ENCODE measurements at places on chromosomes 13 and 19.

GRCh38 chr19:18543814-18544475, 572 bp upstream of the FKBP8 start:
- DNase-seq, result peak; percentile 60

DNA sequence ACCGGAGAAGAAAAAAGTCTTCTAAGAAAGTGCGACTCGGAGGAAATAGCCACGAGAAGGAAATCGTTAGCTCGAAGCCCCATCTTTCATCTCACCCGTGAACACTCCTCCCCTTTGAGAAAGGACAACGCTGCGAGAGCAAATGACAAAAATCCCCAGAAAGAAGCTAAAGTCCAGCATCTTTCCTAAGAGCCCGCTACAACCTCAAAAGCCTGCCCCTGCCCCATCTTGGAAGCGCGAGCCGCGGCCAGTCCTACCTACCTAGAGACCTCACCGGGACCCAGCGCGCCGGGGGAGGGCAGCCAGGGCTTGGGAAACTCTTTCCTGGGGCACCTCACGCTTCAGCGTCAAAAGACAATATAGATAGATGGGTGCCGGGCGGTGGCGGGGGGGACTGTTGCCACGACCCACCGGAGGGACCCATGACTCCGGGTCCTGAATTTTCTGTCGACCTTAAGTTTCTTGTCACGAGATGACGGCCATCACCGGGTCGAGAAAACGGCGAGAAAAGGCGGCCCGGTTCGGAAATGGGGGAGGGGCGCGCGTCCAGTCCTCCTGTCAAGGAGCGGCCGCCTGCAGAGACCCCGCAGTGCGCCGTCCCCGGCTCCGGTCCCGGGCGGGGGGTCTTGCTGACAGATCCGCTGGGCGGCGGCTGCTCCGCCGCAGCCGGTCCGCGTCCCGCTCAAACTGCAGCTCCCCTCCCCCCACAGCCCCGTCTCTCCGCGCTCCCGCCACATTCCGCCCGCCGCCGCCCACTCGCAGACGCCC, 65.9 kb downstream of the KCNRG start:
- DNase-seq, result peak; percentile 30

DNA sequence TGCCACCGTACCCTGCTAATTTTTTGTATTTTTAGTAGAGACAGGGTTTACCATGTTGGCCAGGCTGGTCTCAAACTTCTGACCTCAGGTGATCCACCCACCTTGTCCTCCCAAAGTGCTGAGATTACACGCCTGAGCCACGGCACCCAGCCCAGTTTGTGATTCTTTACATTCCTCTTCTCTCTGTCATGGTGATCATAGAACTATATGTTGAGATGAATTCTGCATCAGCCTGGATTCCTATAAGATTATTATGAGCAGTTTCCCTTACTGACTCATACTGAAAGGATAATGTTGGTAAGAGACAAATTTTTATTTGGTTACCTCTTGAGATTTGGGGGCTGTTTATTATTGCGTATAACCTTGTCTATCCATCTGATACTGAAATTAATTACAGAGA, 121.5 kb upstream of the CSNK1A1L start:
- no peak for DNase-seq

GRCh38 chr19:33312065-33312464, 9.7 kb upstream of the CEBPA start:
- no peak for DNase-seq

GRCh38 chr13:98273067-98273823, 96.2 kb upstream of the RNF113B start:
- no peak for DNase-seq

DNA sequence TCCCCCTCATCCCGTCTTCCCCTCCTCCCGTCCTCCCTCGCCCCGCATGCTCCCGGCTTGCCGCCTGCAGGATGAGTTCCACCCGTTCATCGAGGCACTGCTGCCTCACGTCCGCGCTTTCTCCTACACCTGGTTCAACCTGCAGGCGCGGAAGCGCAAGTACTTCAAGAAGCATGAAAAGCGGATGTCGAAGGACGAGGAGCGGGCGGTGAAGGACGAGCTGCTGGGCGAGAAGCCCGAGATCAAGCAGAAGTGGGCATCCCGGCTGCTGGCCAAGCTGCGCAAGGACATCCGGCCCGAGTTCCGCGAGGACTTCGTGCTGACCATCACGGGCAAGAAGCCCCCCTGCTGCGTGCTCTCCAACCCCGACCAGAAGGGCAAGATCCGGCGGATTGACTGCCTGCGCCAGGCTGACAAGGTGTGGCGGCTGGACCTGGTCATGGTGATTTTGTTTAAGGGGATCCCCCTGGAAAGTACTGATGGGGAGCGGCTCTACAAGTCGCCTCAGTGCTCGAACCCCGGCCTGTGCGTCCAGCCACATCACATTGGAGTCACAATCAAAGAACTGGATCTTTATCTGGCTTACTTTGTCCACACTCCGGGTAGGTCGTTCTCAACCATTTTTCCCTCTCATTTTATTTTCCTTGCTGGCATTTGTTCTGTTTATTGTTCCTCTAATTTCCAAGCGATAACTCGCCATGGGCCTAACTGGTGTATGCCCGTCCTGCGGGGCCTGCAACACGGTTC, 29.8 kb downstream of the NFIX start:
- no peak for DNase-seq

DNA sequence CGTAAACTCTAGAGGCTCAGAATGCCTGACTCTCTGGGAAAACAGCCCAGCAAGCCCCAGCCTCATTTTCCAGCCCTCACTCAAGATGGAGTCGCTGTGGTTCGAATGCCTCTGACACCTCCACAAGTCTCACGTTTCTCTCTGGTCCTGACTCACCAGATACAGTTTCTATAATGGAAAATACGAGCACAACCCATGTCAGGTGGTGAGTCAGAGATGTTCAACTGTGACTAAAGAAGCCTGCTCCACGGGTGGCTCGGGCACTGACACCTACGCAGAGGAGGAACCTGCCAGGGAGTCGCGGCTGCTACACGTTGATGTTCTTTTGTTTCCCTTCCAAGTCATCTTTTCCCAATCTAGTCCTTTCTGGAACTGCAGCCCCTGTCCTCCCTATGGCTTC, 87.1 kb upstream of the STK24 start:
- no peak for DNase-seq

DNA sequence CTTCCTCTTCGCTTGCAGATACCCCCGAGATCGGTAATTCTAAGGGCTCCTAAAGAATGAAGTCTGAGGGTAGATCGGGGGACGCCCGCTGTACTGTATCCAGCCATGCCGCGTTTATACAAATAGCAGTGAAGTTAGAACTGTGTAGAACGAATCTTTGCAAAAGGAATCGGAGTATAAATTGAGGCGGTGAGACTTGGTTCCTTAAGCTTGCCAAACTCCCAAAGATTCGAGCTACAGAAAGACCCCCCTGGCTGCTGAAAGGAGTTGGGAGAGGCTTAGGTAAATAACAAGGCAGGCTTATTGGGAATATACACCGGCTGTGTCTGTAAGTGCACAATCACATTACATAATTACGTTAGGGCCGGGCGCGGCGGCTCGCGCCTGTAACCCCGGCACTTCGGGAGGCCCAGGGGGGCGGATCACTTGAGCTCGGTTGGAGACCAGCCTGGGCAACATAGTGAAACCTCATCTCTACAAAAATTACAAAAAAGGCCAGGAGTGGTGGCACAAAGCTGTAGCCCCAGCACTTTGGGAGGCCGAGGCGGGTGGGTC, 12.2 kb downstream of the TMEM160 start:
- DNase-seq, result no peak

DNA sequence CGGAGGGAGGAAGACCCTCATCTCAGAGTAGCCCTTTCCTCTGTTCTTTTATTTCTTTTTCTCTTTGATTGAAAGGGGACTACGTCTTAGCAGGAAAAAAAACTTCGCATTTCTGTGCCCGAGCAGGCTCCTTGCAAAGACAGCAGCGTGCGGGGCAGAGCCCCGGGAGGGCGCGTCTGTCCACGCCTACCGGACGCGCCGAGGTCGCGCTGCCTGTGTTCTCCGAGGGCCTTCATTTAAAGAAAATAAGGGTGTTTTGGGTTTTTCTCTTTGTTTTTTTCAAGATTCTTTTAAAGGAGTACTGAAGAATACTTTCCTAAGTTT, 29.2 kb downstream of the CERS1 start:
- DNase-seq, result no peak

- no peak for DNase-seq
These were observed 65.6 kb downstream of the IER2 start for GRCh38 chr19:13215572-13216380.

DNA sequence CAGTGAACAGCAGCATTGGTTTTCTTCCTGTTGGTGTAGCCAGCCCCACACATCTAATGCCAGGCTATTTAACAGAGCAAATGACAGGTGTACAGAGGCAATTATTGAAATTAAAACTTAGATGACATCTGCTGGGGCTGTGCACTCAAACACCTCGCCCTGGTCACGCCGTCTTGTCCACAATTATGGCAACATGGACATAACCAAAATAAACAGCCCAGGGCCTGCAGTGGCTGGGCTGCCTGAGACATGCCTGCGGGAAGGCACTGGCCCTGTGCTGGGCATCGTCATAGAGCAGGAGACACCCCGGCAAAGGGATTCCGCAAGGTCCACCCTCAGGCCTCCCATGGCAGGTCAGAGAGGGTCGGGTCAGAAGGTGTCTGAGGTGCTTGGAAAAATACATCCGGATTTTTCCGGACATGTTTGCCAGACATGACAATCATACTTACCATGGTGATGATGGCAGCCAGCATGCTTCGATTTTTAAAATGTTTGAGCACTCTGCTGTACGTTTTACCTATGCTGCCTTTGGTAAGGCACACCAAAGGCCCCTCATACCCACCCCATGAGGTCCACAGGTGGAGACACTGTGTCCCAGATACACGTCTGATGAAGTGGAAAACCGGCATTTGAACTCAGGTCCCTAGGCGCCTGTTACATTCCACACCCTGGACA, 47.8 kb downstream of the TSHZ3 start:
- DNase-seq, result no peak
